ENCODE measurements at places on chromosomes 2 and 18.

DNA sequence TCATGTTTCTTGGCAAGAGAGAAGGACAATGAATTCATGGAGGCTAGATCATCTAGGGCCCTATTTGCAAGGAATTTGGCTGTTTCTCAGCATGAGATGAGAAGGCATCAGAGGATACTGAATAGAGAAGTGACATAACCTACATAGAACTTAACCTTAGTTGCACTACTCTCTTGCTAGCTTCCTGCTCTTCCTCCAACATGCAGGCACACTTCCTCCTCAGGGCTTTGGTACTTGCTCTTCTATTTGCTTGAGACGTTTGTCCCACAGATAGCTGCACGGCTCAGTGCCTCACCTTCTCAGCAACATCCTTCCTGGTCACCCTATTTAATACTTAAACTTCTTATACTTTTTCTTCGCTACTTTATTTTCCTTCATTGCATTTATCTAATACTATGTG, 20.0 kb upstream of the LANCL1 start:
- DNase-seq = no peak

DNA sequence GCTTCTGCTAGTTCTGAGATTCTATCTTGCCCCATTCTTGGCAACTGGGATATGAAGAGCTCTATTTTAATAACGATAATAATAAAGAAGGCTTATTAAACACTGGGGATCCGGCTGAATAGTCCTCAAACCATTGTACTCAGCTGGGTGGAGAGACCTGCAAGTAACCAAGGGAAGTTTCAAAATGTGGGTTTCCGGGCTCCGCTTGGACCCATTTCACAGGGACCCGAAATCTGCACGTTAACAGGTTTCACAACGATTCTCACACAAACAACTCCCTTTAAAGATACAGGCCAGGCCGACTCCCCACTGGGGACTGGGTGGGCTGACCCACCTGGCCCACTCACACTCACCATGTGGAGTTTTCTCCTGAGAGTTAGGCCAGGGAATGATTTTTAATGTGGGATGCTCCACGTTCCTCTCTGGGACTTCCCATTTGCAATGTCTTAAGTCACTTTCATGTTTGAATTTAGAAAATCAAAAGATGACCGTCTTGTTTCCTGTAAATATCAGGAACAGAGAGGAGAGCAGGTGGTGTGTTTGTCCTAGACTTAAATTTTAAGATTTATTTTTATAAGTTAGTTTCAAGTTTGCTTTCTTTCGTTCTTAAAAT, 96.3 kb downstream of the SH3RF3 start:
- DNase-seq = no peak

- DNase-seq = no peak
Measured at GRCh38 chr2:144606466-144607095, 86.7 kb upstream of the ZEB2 start.

- DNase-seq = no peak
Measured at GRCh38 chr2:75320898-75321598, 121.7 kb upstream of the TACR1 start.

DNA sequence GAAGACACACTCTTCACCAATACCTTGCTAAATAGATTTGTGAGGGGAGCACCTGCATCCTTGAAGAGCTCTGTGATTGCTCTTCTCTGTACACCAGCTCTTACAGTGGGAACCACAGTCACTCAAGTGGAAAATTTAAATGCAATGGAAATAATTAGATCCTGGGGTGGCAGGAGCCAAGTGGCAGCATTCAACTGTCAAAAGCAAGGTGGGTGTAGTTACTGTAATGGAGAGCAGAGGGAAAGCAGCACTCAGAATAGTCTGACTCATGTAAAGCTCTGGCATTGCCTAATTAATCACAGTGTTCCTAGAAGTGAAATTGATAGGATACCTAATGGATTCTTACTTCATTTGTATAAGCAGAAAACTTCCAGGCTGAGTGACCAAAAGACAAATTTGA, 245.8 kb downstream of the KCNE4 start:
- no peak for DNase-seq

GRCh38 chr2:121649149-121649595, at the start of gene CLASP1:
Gene CLASP1 (minus strand): TSS chr2:121649462. CDS start chr2:121605895, 43,567 bp downstream.
- DNase-seq = peak; percentile 29

GRCh38 chr18:59140302-59140885, 710 bp downstream of the SEC11C start:
- no peak for DNase-seq

DNA sequence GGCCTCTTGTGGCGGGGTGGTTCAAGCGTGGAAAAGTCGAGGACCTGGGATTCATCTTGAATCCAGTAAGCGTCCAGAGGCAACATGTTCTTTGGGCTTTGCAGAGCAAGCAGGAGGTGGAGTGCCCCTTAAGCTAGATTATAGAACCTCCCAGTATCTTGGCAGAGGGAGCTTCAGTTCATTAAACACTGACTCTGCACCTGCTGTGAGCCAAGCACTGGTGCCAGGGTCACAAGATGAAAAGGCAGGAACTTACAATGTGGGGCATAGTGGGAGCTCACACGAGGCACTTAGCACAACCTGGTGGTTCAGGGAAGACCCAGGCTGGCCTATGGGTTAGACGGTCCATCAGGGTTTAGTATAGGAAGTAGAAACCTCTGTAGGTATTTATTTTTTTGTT, 7.4 kb upstream of the FZD5 start:
- DNase-seq = no peak

DNA sequence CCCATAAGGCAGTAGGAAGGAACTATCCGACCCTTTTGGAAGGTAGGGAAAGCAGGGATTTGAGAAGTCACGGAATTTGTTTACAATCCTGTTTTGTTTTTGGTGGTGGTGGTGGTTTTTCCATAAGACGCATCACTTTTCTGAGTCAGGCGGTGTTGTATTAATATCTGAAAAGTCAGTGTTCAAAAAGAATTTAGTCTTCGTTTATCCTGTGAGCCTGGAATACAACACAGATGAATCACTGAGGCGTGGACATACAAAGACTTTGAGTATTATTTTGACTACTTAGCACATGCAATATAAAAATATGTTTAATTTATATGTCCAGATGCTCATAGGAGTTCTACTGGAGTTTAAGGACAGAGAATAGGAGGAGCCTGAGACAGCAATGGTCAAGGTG, 785 bp downstream of the ZNF892 start:
- no peak for DNase-seq

- DNase-seq = no peak
Measured at GRCh38 chr2:165627470-165627869, 158.0 kb downstream of the CSRNP3 start.

GRCh38 chr2:27566628-27567027, 16.2 kb upstream of the ZNF512 start:
- DNase-seq = no peak

DNA sequence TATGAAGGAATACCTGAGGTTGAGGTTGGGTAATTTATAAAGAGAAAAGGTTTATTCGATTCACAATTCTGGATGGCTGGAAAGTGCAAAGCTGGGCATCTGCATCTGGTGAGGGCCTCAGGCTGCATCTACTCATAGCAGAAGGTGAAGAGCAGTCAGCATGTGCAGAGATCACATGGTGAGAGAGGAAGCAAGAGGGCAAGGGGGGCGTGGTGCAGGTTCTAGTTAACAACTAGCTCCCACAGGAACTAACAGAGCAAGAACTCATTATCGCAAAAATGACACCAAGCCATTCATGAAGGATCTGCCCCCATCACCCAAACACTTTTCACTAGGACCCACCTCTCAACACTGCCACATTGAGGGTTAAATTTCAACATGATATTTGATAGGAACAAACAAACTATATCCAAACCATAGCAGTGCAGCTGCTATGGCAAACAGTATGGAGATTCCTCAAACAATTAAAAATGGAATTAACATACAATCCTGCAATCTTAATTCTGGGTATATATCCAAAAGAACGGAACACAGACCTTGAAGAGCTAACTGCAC, 72.8 kb upstream of the LDLRAD4 start:
- DNase-seq = no peak

DNA sequence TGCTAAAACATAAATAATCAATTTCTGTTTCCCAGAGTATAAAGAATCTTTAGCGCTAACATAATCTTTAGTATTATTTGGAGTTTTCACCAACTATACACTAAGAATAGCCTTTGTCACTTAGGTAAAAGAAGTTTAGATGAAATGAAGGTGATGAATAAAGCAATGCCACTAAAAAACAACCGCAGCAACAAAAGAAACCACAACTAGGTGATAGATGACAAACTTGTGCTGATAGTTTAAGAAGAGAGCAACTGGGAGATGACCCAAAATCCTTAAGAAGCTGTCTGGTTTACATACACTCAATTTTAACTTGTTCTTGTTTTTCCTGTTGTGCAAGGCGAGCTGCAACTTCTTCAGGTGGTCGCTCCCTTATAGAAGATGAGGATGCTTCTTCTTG, 24.8 kb downstream of the IMMT start:
- no peak for DNase-seq

DNA sequence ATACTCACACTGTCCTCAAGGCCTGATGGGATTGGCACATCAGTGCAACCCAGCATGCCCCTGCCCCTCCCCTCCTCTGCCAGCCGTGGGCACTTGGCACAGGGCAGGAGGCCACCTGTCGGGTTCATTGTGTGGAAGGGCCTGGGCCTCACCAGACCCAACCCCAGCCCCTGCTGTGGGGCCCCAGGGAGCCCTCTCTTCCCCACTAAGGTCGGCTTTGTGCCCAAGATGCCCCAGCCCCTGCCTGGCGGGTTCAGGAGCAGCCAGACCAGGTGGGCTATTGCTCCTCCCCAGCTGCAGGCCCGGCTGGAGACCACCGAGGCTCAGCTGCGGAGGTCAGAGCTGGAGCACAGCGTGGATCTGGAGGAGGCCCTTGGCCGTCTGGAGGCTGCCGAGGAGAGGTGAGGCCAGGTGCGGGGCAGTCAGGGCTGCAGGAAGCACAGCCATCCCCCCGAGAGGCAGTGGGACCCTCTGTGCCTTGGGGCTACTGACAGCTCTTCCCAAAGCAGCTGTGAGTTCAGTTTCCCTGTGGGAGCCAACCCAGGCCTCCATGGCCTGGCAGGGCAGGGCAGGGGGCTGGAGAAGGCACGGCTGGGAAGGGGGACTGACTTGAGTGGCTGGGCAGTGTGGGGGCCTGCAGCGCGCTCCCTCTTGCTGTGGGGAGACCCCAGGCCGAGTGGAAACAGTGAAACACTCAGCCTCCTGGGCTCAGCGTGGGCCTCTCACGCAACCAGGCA, 16.3 kb downstream of the CROCC2 start:
- DNase-seq = no peak

- no peak for DNase-seq
Measured at GRCh38 chr2:24077535-24077877, 1.4 kb upstream of the SF3B6 start.

DNA sequence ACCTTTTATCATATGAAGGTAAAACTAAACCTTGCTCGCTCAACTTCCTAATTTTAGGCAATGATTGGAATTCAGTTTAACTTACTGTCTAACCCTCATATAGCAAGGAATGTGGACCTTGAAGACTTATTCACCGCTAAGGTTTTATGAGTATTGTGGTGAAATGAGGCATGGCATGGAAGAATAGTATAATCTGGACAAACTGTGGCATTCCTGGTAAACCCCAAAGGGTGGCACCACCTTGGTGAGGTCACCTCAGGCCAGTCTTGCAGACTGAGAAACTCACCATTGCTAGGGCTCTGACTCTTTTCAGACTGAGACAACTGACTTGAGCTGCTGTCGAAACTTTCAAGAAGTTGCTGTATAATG, 51.1 kb upstream of the EHBP1 start:
- DNase-seq = no peak

- no peak for DNase-seq
Measured at GRCh38 chr18:61556862-61557261, 223.6 kb downstream of the CDH20 start.

- DNase-seq = no peak
Measured at GRCh38 chr18:64202210-64202836, 53.4 kb upstream of the LINC00305 start.

DNA sequence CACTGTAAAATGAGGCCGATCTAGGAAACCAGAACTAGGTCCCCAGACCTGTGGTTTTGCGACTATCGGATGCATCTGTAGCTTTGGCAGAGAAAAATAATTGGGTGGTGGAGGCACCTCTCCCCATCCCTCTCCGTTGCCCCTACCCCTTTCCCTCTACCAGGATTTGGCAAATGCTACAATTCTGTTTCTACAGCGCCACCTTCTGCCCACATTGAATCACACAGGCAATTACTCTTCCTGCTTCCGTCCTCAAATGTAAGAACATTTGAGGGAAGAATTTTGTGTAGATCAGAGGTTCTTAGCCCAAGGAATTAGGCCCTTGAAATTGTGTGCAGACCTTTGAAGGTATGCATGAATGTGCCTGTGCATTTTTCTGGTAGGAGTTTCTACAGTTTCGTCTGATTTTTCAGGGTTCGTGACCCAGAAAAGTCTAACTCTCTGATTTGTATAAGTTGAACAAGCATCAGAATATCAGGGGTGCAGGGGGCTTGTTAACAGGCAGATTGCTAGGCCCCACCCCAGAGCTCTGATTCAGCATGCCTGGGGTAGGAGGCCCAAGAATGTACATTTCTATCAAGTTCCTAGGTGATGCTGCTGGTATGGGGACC, 11.2 kb downstream of the ATP6V1B1 start:
- DNase-seq = peak; percentile 29
